ENCODE measurements at places on chromosomes 12 and 14.

DNA sequence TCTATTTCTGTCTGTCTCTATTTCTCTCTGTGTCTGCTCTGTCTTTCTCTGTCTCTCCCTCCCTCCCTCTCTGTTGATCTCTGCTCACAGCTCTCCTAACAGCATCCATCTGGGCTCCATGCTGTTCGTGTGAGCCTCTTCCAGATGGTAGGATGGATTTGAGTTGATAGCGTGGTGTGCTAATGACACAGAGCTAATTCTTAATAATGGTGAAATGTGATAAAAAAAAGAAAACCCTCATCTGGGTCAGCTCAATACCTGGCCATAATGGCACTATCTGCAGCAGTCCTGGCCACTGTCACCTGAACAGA is 96.4 kb downstream of the AACS start:
- DNase-seq: no peak

- DNase-seq: no peak
These were observed 181.0 kb downstream of the MON2 start for GRCh38 chr12:62647586-62647985.

- DNase-seq: no peak
These were observed 55.2 kb upstream of the GNPNAT1 start for GRCh38 chr14:52846591-52846990.

DNA sequence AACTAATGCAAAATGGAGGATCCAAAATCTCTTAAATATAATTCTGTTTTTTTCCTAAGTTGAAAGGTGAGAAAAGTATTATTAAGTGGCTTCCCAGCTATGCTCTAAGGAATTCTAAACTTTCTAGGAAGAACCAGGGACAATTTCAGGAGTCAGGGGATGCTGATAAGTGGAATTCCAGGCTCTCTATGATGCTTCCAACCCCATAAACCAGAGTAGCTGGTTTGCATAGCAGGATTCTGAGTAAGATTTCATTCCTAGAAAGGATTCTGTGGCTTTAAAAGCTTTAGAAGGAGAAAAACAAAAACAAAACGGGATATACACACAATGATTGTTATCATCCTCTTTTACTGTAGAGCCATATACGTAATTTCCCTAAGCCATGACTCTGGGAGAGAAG is 93.9 kb downstream of the SLC16A7 start:
- no peak for DNase-seq

DNA sequence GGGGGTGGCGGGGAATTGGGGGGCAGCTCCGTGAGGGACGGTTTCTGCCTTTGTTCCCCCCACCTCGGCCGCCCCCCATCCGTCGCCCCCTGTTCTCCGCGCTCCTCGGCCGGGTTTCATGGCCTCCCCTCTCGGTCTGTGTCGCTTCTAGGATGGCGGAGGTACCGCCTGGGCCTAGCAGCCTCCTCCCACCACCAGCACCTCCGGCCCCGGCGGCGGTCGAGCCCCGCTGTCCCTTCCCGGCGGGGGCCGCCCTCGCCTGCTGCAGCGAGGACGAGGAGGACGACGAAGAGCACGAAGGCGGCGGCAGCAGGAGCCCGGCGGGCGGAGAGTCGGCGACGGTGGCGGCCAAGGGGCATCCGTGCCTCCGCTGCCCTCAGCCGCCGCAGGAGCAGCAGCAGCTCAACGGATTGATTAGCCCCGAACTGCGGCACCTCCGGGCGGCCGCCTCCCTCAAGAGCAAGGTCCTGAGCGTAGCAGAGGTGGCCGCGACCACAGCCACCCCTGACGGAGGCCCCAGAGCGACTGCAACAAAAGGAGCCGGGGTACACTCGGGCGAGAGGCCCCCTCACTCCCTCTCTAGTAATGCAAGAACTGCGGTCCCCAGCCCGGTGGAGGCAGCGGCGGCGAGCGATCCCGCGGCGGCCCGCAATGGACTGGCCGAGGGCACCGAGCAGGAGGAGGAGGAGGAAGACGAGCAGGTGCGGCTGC is 575 bp downstream of the NAA30 start:
- DNase-seq: peak; percentile 74

GRCh38 chr12:114238808-114239207 is 167.1 kb downstream of the TBX5 start:
- no peak for DNase-seq

GRCh38 chr12:67074072-67074471 is 195.1 kb upstream of the CAND1 start:
- no peak for DNase-seq

- DNase-seq: no peak
These were observed 23.1 kb downstream of the PHLDA1 start for GRCh38 chr12:76008428-76008827.

DNA sequence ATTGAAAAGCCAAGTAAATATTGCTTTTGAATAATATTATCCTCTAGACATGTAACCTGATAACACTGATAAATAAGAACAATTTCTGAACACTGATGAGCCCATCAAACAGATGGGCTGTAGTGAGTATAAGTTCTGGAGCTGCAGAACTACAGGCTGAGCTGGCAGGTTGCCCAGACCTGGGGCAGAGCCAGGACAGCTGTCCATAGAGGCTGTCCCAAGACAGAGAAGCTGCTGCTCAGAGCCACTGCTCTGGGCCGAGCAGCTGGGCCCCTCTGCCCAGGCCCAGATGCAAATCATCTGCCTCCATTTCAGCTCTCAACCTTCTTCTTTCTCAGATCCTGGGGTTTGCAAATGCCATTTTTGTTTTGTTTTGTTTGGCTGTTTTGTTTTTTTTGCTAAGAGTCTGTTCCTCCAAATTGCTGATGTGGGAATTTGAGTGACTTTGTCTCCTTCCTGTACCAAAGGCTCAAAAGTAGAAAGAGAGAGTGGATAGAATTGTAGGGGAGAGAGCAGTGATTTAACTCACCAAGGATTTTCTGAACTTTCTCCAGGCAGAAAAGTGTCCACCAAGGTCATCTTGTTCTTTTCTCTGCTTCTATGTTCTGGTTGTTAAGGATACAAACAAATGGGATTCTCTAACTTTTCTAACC is 4.0 kb upstream of the TESPA1 start:
- DNase-seq: no peak
